ENCODE measurements at places on chromosomes 4 and X.

- no peak for DNase-seq
Measured at GRCh38 chrX:10134921-10135320, 21.9 kb upstream of the CLCN4 start.

DNA sequence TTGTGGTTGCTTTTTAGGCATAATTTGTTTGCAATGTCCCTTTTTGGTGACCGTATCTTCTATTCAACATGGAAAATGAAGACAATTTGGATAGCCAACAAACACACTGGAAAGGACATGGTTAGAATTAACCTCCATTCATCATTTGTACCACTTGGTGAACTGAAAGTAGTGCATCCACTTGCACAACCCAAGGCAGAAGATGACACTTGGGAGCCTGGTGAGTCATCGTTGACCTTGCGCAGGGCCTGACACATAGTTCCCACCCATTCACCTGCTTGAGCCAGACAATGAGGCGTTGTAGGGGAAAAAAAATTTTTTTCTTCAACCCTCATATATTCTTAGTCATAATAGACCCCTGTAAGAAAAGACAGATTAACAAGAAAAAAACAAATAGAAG lies 32.4 kb downstream of the EGF start:
- DNase-seq, result no peak

- no peak for DNase-seq
Measured at GRCh38 chrX:18041656-18042055, 179.0 kb downstream of the BEND2 start.

DNA sequence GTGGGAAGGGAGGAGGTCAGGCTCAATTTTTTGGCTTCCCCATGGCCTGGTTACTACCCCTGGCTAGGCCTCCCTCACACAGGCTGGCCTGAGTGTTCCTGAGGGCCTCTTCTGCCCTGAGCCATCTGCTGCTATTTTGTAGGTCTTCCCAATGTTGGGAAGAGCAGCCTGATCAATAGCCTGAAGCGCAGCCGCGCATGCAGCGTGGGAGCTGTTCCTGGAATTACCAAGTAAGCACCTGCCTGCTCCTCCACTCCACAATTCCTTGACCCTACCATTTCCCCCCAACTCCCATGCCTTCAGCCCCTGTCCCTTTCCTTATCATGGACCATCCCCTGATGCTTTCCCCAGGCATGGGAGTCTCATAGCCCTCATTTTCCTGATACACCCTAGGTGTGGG lies 20.8 kb downstream of the GNL3L start:
- no peak for DNase-seq

- no peak for DNase-seq
Measured at GRCh38 chrX:53729751-53730150, 43.2 kb upstream of the HUWE1 start.

DNA sequence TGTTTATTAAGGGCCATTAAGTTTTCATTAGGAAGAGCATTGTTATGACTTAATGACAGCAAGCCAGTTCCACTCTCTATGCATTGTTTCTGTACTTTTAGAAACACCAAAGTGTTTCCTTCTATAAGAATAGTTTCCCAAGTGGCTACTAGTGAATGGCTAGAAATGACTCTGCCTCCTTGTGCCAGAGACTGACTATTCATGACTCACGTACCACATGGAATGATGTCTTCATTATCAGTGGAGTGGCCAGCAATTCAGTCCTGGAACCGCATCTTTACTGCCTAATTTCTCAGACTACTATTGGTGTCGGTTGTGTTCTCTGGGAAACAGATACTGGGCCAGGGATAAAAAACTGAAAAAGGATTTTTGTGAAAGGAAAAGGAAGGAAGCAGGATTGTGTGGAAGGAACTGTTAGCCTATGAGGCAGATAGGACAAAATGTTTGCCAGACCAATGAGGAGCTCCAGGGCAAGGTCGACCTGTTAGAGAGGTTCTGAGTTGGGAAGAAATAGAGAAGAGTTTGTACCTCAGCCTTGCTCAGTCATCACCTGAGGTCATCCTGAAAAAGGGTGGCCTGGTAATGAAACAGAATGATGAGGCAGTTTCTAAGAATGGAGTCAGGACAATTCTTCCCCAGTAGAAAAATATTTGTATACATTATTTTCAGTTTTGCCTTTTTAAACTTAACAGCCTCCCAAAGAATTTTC lies 218.6 kb downstream of the SPCS3 start:
- no peak for DNase-seq

DNA sequence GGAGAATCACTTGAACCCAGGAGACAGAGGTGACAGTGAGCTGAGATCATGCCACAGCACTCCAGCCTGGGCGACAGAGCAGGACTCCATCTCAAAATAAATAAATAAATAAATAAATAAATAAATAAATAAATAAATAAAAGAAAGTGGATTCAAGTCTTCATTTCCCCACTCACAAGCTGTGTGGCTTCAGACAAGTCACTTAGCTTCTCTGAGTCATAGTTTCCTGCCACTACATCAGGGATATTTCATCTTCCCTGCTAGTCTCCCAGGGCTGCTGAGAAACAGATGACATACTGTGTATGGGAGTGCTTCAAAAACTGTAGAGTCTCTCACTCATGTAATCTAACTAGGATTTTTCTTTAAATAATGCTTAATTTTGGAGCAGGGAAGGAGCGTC lies 37.2 kb downstream of the TBC1D9 start:
- no peak for DNase-seq

DNA sequence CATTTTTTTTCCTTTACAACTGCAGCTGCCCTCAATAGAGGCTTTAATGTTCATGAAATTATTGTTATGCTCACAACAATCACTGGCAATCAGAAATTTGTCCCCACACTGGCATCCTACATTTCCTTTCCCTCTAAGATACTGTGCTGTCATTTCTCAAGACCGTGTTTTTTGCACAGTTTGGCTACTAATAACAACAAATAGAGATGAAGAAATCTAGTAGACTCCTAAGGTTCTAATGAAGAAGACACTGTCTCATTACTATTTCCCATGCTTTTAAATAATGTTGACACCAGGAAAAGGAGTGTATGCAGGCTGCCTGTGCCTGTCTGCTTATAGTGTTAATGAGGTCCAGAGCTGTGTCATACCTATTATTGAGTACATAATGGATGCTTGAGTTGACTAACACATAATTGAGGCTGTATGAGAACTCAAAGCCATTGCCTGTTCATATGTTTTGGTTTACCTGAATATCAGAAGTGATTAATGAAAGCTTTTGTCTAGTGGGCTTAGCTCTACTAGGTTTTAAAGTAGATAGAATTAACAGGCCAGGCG lies 1.5 kb upstream of the EIF4E start:
- no peak for DNase-seq

GRCh38 chr4:61200916-61201526 lies 895 bp downstream of the ADGRL3 start:
- DNase-seq, result no peak

- DNase-seq, result no peak
Measured at GRCh38 chr4:11507920-11508319, 79.2 kb upstream of the HS3ST1 start.

DNA sequence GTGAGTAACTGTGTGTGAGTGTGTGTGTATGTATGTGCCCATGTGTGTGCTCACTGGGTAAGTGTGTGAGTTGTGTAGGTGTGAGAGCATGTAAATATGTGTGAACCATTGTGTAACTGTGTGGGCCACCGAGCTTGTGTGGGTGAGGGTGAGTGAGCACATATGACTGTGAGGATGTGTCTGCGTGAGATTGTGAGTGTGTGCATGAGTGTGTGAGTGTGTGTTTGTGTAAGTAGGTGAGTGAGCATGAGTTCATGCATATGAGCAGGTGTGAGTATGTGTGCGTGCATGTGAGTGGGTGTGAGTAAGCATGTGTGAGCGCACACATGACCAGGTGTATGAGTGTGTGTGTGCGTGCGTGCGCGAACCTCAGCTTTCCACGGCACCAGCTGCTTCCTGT lies 1.4 kb upstream of the ATP2B3 start:
- no peak for DNase-seq

DNA sequence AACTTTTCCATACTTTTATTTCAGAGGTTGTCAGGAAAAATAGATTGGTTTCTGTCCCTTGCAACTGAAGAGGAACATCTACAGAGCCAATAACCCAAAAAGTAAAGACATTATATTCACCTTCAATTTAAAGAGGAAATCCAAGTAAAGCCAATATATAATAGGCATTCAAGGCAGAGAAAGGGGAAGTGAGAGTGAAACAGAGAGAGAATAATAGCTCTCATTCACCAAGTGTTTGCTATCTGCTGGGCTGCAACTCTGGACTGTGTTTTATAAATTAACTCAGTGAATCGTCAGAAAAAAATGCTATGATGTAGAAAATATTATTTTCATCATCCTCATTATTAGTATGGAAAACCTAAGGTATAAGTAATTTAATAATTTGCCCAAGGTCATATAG lies 448.5 kb downstream of the TRAM1L1 start:
- no peak for DNase-seq

- no peak for DNase-seq
Measured at GRCh38 chr4:159052315-159052714, 50.6 kb upstream of the RAPGEF2 start.

DNA sequence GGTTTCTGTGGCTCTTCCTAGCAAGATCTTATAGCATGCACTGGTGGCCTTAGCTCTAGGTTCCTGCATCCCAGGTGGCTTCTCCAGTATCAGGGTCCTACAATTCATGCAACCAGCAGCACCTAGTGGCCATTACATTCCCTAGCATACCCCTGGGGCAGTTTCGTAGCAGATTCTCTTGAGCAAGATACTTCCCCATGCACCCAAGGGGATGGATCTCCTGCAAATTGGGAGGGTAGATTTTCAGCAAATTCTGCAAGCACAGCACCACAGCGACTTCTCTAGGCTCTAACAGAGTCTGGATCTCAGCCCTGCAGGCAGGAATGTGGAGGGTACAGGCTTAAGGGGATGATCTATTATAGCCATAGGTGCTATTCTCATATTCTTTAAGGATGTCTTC lies 13.1 kb upstream of the SLC9B1 start:
- DNase-seq, result no peak

- no peak for DNase-seq
Measured at GRCh38 chr4:183300070-183300469, 20.0 kb downstream of the CLDN22 start.

DNA sequence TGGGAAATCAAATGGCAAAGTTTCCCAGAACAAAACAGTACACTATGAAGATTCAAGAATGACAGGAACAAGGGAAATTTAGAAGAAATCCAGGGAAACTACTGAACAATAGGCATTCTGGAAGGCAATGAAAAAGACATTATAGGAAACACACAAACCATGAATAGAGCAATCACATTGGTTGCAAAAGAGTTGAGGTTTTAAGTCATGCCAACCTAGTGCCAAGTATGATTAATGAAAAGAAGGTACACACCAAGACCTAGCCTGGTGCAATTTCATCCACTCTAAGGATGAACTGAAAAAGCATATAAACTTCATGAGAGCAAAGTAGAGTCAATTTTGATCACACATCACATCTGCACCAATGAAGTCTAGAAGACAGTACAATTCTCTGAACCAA lies 326.9 kb downstream of the PDHA2 start:
- DNase-seq, result no peak

DNA sequence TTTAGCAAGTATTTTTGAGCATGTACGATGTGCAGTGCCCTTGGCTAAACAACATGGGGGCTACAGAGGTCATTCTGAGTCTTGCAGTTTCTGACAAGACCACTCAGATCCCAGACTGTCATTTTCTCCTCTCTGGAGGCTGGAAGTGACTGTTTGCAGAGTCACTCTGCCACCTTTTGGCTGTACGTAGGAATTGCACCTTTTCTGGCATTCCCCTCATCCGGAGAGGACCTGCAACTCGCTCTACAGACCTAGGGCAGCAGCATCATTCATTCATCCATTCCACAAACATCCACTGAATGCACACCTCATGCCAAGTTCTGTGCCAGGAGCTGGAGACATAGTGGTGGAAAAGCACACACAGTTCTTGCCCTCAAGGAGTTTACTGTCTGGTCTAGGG lies 160.4 kb upstream of the GPR101 start:
- DNase-seq, result peak; percentile 20

DNA sequence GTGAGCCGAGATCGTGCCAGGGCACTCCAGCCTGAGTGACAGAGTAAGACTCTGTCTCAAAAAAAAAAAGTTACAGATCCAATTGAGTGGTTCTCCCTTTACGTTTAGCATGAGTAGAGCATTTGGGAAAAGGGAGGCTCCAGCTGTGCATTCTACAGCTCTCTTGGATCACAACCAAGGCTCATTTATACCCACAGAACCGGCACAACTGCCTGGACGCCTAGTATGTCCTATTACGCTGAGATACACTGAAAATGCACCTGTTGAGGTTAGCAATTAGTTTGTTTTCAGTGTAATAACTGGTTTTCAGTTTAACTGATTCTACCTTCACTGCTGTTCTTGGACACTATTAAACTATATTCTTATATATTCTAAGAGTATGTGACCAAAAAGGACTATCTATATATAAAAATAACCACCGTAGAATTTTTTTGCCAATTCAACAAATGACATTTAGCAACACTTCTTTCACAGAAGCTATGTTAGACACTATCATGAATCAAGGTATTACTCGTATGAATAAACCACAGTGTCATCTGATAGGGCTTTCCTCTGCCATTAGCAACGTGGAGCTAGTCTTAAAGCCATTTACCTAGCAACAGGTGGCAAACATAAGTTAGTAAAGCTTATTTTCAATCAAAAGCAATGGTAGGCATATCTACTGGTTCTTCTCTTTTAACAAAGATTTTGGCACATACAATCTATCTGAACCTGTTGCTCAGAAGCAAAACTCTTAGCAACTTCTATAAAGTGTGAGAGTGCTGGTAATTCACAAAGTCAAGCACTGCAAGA lies 3.6 kb downstream of the OTUD4 start:
- no peak for DNase-seq

GRCh38 chrX:101078716-101079598 lies at the start of gene TMEM35A:
Gene TMEM35A (plus strand): TSS chrX:101078879. CDS start chrX:101079003, 124 bp downstream.
- DNase-seq, result no peak

GRCh38 chr4:77819404-77819842 lies 255 bp upstream of the CNOT6L start:
- DNase-seq, result no peak

GRCh38 chrX:149762696-149763614 lies 10.9 kb upstream of the HSFX1 start:
- no peak for DNase-seq

DNA sequence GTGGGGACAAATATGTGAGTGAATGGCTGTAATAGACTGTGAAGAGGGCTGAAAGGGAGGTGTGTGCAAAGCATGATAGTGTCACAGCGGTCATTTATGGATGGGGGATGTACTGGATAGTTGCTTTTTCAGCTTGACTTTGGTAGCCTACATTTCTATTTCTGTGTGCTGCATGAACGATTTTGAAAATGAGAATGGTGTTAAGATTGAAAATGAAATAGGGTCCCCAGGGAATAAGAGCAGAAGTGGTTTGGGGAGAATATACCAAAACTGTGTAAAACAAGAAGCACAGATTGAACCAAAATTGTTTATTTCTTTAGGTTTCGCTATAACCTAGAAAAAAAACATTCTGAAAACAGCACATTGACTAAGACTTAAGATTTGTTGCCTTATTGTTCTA lies 58.8 kb upstream of the CLNK start:
- DNase-seq, result no peak

GRCh38 chrX:12580548-12580947 lies 210.7 kb upstream of the PRPS2 start:
- DNase-seq, result no peak
